Stimulated activated CD4-positive, alpha-beta T cell treated with anti-CD3 and anti-CD28 coated beads, Interleukin-12 subunit alpha, Interleukin-12 subunit beta, amount 100 ng/mL, for 24 hours (primary cell): ENCODE measurements at places on chromosomes 2 and 18.

- DNase-seq, result no peak
These were observed 142.6 kb downstream of the SETBP1 start for GRCh38 chr18:44823286-44823685.

DNA sequence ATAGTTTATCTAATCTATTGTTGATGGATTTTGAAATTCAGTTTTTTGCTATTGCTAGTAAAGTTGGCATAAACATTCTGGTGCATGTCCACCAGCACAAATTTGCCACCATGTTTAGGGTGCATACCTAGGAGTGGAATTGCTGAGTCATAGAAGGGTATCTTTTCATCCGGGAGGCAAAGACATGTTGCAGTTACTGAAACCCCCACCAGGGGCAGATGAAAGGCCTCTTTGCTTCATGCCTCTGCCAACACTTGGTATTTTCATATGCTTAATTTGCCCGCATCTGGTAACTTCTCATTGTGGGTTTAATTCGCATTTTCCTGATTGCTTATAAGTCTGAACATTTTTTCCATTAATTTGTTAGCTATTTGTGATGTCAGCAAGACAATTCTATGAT, 8.2 kb downstream of the DCC start:
- no peak for DNase-seq

DNA sequence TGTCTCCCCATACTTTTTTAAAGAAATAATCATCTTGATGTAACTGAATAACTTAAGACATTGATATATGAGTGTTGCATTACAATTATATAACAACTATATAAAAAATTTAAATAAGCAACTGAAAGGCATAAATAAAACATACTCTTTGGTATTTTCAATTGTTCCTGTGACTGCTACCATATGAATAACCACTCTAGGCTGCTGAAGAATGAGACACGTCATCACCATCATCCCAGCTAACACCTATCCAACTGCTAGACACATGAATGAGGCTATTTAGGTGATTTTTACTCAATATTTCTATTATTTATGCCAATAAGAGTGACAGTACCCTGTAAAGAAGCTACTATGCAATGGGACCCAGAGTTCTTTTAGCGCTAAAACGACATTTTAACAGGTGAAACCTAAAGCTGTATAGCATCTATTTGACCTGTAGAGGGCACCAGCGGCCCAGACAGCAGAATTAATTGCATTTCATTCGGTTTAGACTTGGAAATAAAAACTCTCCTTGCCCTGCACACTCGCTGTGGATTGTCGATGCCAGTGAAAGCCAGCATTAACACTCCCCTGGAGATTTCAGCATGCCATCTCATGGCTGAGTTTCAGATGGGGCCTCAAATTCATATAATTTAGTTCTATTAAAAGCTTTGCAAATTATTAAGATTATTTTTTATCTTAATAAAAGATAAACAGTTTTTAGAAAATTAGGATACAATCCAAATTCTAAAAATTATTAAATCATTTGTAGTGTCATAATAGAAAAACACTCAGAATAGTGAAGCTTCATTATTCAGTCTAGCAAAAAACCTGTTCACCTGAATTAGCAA, 89.4 kb upstream of the MAP2 start:
- DNase-seq, result peak; percentile 22

DNA sequence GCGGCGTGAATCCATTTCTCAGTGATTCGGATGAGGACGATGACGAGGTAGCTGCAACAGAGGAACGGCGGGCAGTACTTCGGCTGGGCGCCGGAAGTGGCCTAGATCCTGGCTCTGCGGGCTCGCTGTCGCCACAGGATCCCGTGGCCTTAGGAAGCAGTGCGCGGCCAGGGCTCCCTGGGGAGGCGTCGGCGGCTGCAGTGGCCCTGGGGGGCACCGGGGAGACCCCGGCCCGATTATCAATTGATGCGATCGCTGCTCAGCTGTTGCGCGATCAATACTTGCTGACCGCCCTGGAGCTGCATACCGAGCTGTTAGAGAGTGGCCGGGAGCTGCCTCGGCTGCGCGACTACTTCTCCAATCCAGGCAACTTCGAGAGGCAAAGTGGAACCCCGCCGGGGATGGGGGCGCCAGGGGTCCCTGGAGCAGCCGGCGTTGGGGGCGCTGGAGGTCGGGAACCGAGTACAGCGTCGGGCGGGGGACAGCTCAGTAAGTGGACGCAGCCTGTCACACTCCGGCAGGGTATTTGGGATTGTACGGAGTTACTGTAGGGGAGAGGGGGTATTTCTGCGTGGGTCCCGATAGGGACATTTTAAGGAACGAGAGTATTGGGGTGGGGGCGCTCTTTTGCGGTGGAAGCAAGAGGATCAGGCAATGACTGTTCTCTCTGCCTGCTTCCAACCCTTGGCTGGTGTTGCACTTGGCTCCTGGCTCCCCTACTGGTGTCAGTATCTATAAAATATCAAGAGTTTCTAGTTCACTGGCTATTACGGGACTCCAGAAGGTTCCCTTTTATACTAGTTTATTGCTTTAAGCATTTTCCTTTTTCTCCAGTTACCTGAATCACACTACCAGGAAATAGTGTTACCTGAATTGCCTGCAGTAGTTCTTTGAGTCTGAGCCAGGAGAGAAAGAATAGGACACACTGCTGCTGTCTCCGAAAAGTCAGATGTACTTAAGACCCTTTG, 772 bp downstream of the RELCH start:
- DNase-seq, result no peak

GRCh38 chr2:207363761-207364290, 165.9 kb upstream of the CREB1 start:
- DNase-seq, result no peak

GRCh38 chr18:47679864-47680263, 250.6 kb downstream of the SMAD2 start:
- no peak for DNase-seq
